Progenitor cell of endocrine pancreas (in vitro differentiated cells): ENCODE measurements at places on chromosomes 1 and 21. TPM values are rescaled to one million over a fixed set of nuclear protein-coding genes. Genes with fewer than 3 reads are reported as not detected.

DNA sequence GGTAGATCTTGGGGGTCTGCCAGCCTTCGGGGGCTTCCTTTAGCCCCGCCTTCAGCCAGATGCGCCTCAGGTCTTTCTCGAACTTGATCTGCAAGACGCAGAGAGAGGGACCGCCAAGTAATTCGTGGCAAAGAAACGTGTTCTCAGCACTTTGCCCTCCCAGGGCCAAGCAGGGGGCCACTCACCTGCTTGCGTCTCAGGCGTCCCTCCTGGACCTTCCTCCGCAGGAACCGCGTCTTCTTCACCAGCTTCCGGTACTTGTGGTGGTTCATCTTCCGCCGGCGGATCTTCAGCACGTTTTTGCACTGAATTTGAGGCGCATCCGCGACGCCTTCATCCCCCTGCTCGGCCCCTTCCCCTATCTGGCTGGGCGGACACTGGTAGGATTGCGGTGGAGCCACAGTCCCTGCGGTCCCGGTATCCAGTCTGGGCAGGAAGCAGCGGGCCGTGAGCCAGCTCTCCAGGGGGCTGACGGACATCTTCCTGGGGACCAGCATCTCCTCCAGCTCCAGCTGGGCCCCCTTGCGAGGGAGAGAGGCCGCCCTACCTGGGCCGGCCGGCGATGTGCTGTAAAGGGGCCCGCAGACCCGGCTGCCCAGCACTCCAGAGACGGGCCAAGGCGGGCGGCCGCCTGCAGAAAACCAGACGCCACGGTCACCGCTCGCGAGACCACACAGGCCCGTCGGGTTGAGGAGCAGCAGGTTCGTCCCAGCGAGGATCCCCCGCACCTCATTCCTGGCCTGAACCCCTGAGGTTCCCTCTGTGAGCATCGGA, 1.0 kb downstream of the AURKAIP1 start:
- peak overlapping the region; percentile 87 for H3K4me3 ChIP-seq
- peaks cover 3% of the 10 kb centered on the region for H3K4me1 ChIP-seq
- no peak overlapping the region for H3K27ac ChIP-seq
- peaks cover 3% of the 10 kb centered on the region for H3K36me3 ChIP-seq

GRCh38 chr1:234433563-234434285, 45.3 kb downstream of the TARBP1 start:
- no peaks in the 10 kb centered on the region for H3K27me3 ChIP-seq
- H3K4me1 ChIP-seq = no peaks in the 10 kb centered on the region
- DNase-seq = no peak
- H3K4me3 ChIP-seq = no peak overlapping the region
- peaks cover 18% of the 10 kb centered on the region for H3K36me3 ChIP-seq

The CACNA1S gene
- total RNA-seq = 0.05 TPM in 1 of 2 replicates, not detected in the other

DNA sequence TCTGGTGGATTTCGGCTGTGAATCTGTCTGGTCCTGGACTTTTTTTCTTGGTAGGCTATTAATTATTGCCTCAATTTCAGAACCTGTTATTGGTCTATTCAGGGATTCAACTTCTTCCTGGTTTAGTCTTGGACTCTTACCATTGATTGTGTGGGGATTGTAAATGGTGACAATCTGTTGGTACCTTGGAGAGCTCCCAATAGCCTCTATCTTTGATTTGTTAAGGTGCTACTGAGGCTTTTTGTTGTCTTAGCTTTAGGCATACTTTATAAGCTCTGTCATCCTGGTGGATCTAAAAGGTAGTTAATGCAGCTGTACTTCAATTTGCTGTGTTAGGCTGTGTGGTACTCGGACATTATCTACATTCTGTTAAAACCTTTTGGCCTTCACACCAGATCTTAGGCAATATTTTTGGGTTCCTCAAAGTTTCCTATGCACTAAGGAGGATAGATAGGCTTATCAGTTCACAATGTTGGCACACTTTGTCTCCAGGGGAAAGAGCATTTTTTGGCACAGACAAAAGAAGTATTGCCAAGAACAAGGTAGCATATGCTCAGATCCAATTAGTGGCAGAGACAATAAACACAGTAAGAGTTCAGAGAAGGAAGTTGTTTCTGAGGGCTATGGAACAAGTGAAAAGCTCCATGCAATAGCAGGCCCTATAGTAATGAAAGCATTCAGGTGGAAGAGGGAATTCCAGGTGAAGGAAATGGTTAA, 230.4 kb downstream of the PDE4B start:
- no peak overlapping the region for H3K27ac ChIP-seq
- no peaks in the 10 kb centered on the region for H3K36me3 ChIP-seq
- H3K27me3 ChIP-seq = no peaks in the 10 kb centered on the region
- H3K4me1 ChIP-seq = no peaks in the 10 kb centered on the region
- no peak for DNase-seq

GRCh38 chr1:31815752-31816500, at the start of gene SPOCD1:
SPOCD1 (minus strand) TSS chr1:31816022; CDS start chr1:31815333, 689 bp downstream.
- H3K4me1 ChIP-seq = no peaks in the 10 kb centered on the region
- no peaks in the 10 kb centered on the region for H3K36me3 ChIP-seq
- peak within 1 kb of the TSS; percentile 58 for H3K4me3 ChIP-seq
- peaks cover 2% of the 10 kb centered on the region for H3K27me3 ChIP-seq
- H3K27ac ChIP-seq = no peak within 1 kb of the TSS

DNA sequence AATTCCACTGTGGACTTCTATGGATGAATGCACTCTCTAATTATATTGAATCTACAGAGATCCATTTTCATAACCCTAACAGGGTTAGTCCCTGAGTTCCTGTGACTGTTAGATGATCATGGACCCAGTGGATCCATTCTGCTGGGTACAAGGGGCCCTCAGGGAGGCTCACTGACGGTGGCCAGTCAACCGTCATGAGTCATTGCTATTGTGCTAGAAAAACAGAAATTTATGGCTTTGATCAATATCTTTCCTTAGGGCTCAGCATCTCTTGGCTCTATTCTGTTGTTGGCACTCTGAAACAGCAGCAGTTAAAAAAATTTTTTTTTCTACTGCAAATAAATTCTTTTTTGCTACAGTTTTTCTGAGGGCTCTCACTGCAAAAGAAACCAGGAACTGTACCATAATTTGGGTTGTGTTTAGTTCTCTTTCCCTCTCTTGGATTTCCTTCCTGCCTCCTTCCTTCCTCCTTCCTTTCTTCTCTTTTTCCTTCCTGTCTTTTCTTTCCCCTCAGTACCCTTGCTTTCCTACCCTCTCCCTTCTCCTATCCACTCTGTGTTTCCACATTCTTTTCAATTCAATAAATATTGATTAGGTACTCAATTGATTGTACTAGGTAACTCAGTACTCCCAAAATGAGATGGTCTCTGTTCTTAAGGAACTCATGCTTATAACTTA, 49.5 kb downstream of the UTP25 start:
- no peaks in the 10 kb centered on the region for H3K36me3 ChIP-seq
- no peak overlapping the region for H3K4me3 ChIP-seq

GRCh38 chr1:21294266-21294989, 4.2 kb upstream of the ECE1 start:
- peak overlapping the region; percentile 49 for H3K27ac ChIP-seq
- no peaks in the 10 kb centered on the region for H3K27me3 ChIP-seq
- H3K36me3 ChIP-seq = peaks cover 3% of the 10 kb centered on the region
- peak overlapping the region; percentile 26 for H3K4me3 ChIP-seq
- no peak for DNase-seq

The CFAP45 gene
- 0.74 and 1.0 TPM in 2 replicates for total RNA-seq

DNA sequence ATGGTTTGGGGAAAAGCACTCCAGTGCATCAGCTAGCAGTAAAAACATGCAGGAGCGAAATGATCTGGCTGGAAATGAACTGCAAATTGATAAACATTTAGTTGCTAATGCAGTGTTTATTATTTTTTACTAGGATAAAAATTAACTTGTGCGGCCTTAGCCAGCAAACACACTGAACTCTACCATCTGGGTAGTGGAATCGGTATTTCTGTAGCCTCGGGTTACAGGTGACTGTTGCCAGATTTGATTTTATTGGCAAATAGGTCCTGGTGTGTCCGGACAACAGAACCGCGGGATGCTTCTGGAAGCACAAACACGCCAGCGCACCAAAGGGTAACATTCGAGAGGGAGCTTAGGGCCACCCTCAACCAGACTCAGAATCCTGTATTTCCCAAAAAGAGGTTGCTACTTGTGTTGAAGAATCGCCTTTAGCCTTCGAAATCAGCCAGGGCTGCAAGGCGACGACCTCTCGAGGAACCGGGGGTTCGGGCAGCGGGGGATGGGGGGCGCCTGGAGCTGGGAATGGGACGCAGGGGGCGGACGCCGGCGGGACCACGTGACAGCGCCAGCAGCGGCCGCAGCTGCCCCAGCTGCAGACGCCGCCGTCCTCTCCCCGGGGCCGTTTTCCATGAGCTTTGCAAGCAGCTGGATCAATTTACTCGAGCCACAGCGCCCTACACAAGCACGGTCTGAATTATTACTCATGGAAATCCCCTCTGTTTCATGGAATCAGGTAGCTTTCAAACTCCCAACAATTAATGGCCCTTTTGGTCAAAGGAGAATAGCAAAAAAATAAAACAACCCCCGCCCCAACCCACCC, 158.8 kb downstream of the TOMM20 start:
- DNase-seq = peak; percentile 47
- H3K4me3 ChIP-seq = peak overlapping the region; percentile 9
- no peaks in the 10 kb centered on the region for H3K27me3 ChIP-seq
- H3K27ac ChIP-seq = peak overlapping the region; percentile 89

- H3K4me3 ChIP-seq = no peak overlapping the region
- H3K27me3 ChIP-seq = no peaks in the 10 kb centered on the region
- H3K27ac ChIP-seq = peak overlapping the region; percentile 46
- H3K4me1 ChIP-seq = peaks cover 10% of the 10 kb centered on the region
Measured at GRCh38 chr1:117231748-117232373, 21.1 kb upstream of the VTCN1 start.
